ENCODE measurements at places on chromosomes 16 and 17. TPM values are rescaled to one million over a fixed set of nuclear protein-coding genes. Genes with fewer than 3 reads are reported as not detected.

Gene HSPB9
- not detected for total RNA-seq

Gene ATP1B2
- total RNA-seq, result 0.14 TPM

Gene CDRT15L2
- not detected for total RNA-seq

Gene TBC1D3I
- total RNA-seq, result 1.9 TPM

Gene HEATR3
- 29.2 TPM for total RNA-seq

DNA sequence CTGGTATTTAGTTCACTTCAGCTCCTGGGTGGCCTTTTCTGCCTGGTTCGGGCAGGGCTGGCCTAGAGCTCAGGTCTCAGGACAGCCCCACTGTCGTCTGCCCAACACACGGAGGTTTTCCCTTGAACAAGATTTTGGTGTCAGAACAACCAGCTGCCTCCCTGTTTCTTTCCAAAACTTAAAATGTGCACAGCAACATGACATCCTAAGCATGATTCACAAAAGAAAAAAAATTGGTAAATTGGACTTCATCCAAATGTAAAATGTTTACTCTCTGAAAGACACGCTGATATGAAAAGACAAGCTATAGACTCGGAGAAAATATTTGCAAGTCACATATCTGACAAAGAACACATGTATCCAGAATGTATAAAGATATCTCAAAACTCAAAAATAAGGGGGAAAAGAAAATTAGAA is 197.8 kb upstream of the CHMP6 start:
- no peak for DNase-seq

DNA sequence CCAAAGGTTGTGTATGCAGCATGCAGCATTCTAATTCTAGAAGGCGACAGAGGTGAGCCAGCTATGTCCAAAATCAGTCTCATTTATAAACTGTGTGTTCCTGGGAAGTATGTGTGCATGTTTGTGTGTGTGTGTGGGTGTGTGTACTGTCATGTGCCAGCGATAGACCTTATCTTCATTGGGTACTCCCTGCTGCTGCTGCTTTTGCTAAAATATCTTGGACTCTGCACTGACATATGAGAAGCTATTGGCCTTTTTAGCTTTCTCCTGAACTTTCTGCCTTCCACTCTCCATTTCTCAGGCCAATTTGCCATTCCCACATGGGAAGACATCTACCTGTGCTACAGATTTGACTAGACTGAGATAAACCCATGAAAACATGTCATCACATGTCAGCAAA is 2.0 kb upstream of the LPO start:
- no peak for DNase-seq

DNA sequence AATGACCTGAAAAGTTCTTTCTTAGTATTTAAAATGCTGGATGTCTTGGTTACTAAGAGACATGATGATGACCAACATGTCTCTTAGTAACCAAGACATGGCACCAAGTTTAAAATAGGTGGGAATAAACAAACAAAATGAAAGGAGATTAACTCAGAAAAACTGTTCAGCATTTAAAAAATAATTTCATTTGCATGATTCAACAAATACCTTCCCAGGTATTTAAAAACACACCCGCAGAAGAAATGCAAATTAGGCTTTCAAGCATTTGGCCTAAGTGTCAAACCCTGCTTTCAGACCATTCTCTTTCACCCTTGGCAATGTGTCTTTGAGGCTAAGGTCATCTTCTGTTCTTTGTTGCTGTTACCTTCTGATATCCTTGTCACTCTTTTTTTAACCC is 91.4 kb upstream of the CORO6 start:
- no peak for DNase-seq
